ENCODE measurements at places on chromosomes 5 and 9.

GRCh38 chr9:88936132-88936531 lies 55.1 kb upstream of the S1PR3 start:
- DNase-seq = no peak

DNA sequence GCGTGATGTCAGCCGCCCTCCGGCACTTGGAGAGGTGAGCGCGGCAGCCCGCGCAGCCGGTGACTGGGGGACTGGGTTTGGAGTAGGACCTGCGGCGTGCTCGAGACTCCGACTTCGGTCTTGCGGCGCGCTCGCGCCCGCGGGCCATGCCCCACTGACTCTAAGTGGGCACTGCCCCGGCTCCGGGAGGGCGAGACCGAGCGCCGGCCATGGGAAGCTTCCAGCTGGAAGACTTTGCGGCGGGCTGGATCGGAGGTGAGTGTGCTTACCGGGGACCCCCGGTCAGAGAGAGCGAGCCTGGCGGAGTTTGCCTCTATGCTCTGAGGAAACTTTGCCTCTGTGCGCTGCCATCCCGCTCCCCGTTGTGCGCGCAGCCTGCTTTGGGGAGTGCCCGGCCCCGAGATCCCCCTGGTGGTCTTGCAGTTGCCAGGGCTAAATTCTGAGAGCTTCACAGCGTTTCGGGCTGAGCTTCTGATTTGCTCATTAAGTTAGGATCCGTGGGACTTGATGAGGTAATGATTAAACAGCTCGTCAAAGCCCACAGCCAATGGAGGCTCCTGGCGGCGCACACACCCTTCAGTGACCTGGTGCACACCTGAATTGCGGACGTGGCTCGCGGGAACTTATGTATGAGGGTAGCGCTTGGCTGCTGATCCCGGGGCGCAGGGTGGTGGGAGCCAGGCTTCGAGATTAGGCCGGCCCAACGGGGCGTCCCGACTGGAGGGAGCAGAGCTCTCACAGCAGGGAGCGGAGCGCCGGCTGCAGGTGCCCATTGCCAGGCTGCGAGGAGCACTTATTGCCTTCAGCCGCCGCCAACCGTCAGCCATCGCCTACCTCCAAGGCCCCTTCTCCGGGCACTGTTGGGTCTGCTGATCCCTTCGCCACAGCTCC lies at the start of gene SLC25A48:
TSS of gene SLC25A48 (plus strand) at position 25 of the 891 bp plus-strand sequence. CDS start at position 210, 185 bp downstream.
- no peak for DNase-seq

DNA sequence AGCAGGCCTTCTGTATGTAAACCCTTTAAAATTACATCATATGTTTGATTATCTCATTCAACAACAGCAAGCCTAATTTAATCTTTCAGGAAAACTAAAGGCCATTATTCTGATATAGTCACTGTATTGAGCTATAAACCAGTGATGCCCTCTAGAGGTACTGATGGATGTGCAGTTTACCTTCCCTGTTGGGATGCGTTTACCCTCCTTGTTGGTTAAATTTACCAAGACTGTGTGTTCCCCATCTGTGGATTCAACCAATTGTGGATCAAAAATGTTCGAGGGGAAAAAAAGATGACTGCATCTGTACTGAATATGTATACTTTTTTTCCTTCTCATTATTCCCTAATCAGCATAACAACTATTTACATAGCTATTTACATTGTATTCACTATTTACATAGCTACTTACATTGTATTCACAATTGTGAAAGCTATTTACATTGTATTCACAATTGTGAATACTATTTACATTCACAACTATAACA lies 3.7 kb upstream of the BAAT start:
- no peak for DNase-seq

DNA sequence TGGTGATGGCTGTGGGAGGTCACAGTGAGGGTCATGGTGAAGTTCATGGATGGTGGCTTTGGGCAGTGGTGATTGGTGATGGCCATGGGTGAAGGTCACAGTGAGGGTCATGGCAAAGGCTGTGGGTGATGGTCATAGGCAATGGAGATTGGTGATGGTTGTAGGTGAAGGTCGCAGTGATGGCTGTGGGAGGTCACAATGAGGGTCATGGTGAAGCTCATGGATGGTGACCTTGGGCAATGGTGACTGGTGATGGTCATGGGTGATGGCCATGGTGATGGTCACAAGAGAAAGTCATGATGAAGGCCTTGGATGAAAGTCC lies 115.6 kb upstream of the IRX4 start:
- DNase-seq = no peak
